Hematopoietic multipotent progenitor cell treated with erythropoietin and hydrocortisone succinate and interleukin-3 and kit ligand, for 15 days (in vitro differentiated cells): ENCODE measurements at places on chromosomes 11 and 22.

DNA sequence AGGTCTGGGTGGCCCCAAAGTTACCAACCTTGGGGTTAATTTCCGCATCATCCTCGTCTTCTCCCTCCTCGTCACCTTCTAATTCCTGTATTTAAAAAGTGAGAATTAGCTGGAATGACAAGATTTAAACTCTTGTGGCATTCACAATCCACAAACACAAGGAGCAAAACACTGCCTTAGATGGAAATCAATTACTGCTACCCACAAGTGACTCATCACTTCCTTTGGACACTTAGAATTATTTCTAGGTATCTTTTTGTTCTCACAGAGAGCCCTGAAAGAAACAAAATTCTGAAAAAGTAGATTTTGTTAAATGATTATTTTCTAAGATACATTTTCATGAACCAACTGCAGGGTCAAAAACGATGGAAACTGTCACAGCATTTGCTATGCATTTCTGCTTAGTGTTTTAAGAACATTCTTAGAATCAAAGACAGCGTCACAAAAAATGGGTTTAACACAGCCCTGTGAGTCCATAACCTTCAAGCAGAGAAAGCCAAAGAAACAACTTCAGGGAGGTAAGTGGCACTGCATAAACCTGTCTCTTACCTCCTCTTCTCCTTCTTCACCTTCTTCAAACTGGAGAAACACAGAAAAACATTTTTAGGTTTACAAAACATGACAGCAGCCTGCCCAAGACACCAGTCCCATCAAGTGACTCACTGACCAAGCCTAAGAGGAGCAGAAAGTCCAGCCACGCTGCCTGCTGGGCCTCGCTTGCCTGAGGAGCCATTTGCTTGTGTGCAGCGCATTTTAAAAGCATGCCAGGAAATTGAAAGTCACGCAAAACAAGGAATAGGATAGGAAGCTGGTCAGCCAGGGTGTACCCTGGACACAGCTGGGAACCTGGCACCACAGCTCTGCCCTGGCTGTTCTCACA, 22.3 kb upstream of the PHLDA2 start:
- no peak for DNase-seq

DNA sequence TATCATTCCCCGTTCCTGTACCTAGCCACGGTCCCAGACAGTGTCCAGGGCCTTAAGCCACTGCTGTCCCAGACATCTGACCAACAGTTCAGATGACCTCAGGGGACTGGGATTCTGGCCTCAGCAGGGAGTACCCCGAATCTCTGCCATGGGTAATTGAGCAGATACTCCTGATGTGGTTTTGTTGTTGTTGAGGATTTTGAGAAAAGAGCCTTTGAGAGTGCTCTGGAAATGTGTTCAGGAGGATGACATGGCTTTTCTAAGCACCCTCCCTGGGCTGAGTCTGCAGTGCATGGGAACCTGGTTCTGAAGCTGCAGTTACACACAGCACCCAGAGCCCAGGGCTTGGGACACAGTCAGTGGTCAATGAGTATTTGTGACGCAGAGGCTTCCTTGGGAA, 30.4 kb downstream of the ADAMTS15 start:
- no peak for DNase-seq

DNA sequence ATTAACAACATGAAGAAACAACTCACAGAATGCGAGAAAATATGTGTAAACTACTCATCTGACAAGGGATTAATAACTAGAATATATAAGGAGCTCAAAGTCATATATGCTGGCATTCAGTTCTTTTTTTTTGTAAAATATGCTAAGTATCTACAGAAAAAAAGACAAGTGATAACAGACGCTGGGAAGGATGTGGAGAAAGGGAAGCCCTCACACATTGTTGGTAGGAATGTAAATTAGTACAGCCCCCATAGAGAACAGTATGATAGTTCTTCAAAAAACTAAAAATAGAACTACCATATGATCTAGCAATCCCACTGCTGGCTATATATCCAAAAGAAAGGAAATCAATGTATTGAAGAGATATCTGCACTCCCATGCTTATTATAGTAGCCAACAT, 13.8 kb downstream of the GAB2 start:
- DNase-seq = no peak

DNA sequence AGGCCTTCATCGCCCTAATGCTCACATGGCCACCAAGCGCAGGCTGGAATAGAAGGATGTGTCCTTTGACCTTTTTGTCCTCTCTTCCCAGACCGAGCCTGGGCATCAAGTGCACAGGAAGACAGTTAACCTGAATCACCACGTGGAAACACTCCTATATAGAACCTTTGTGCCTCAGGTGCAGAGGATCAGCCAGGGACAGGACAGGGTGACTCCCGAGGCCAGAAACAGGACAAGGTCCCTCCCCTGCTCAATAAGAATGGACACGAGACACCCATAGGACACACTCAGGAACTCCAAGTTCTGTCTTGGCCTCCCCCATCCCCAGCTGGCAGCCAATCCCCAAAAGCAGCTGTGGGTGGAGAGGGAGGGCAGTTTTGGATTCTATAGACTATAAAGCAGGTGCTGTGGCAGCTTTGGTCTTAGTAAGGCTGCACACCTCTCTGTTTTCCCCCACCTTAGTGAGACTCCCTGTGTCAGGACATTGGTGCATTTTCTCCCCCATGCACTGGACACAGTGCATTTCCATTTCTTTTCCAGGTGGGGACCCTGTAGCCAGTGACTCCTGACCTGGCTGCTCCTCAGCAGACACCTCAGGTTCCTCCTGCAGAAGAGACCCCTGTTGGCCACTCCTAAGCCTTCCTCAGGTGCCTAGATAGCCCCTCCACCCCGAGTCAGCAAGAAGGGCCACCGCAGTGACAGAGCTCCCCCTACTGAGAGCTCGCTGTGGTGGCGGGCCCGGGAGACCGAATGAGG, 43.6 kb upstream of the POU2AF1 start:
- DNase-seq = no peak

DNA sequence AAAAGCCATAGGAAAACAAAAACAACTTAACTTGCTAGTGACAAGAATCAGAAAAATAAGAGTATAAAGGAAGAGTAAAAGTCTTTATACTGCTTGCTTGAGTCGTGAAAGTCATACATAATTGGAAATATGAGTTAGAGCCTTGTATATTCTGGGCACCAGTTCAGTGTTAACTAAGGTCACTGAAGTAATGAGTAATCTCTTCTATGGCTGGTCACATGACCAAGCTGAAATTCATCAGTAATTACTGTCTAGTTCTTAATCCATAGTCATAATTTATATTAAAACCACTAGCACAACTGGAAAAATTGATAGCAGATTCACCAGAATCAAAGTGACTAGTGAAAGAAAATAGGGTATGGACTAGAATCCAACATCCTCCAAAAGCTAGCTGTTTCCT, 84.4 kb upstream of the SLC5A12 start:
- DNase-seq = no peak

- DNase-seq = no peak
These were observed 7.8 kb downstream of the WT1 start for GRCh38 chr11:32427616-32427934.

GRCh38 chr22:39288135-39288898, 31.1 kb downstream of the RPL3 start:
- no peak for DNase-seq
